ENCODE measurements at places on chromosomes 2 and 18.

DNA sequence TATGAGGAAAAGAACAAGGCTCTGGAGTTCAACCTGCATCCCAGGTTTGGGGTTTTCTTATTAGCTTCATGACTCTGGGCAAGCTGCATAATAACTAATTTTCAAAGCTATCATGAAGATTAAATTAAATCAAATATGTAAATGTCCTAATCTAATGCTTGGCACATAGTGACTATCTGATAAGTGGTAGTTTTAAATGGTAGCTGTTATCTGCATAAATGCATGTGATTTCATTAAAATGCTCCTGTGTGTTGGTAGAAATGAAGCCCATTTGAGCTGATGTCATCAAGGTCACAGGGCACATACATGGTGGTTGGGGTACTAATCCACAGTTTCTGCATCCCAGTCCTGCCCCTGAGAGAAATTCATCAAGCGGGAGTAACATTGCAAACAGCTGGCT, 428.8 kb downstream of the LRATD1 start:
- DNase-seq = no peak

DNA sequence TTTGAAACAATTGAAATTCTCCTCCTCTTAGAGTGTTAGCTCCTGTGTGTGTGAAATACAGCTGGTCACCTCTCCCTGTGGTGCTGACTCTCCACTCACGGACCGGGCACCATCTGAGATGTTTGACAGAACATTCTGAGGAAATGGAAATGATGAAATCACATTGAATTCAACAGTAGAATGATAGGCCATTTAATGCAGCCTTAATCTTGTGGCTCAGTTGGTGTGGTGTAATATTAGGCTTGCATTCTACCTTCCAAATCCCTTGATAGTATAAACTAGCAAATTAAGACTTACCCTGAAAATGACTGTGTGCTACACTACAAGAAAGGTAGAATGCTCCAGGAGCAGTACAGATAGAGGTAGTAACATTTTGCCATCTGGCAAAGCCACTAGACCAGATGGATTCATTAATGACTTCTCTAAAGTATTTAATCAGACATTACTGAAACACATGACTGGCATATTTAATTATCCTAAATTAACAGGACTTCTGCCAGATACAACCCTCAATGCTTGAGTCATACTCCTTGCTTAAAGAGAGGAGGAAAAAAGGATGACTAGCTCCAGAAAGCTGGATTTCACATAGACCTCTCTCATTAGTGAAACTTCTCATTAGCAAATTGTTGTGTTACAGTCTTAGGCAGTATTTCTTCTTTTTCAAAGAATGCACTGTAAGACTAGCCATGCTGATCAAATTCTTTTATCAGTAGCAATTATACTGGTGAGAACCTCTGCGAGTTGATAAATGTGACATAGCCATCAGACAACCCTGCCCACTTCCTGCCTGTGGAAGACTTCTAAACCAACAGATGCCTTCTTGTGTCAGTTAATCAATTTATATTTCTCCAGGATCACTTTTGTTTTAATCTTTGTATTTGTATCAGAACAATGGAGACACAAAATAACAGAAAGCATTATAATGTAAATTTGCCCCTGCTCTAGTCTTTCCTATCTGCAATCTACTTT, 80.6 kb downstream of the EML6 start:
- DNase-seq = no peak

DNA sequence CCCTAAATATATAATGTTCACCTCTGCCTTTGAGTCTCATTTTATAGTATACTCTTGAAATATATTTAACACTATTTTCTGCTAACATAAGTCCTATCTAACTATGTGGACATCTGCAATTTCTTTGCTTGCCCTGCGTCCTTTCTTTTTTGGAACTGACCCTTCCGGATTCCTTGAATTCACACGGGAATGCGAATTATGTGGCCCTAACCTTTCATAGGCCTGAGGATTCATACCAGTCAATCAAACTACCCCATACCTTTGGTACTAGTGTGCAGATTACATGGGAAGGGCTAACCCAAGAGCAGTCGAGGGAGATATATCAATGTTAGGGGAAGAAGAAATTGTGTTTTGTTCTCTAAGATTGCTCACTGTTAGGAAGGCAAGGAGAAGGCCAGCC, 56.4 kb downstream of the NRXN1 start:
- DNase-seq = no peak

GRCh38 chr2:51511002-51511401, 479.1 kb upstream of the NRXN1 start:
- DNase-seq = no peak

DNA sequence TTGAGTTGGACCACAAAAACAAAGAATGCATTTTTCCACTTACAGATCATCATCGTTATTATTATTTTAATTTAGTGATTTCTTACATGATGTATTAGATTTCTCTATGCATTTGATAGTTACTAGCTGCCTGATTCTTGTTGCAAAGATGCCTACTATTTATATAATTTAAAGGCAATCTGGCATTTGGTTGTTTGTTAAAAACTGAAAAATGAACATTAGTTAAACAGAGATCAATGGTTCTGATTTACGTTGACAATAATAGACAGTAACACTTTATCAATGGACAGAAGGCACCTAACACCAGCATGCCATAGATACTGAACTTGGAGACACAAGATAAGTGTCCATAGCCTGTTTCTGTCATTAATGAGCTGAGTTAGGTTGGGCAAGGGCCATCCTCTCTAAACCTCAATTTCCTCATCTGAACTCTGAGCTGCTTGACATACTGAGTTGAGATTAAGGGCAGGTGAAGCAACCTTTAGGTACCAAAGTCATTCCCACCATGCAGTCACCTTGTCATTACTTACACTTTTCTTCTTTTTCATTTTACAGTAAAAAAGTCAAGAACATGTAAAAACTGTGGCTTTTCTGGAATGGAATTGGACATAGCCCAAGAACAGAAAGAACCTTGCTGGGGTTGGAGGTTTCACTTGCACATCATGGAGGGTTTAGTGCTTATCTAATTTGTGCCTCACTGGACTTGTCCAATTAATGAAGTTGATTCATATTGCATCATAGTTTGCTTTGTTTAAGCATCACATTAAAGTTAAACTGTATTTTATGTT, 3.1 kb downstream of the CCL20 start:
- DNase-seq = no peak

DNA sequence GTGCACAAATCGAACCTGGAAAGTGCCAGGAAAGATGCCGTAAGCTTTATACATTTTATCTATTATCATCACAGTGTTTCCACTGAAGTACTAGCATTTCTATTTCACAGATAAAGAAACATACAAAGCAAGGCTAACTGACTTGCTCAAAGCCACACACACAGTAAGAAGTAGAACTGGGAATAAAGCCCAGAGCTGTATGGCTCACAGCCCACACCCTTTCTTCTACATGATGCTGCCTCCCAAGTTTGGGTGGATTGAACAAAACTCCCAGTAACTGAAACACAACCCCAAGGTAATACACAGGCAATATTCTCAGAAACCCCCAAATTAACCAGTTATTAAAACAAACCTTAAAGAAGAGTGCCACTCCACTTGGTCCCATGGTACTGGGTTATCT, 11.2 kb downstream of the SAP130 start:
- DNase-seq = no peak

Measured in KG1 (cell line).